CD8-positive, alpha-beta memory T cell (primary cell): ENCODE measurements at places on chromosomes 6 and 20. TPM values are rescaled to one million over a fixed set of nuclear protein-coding genes. Genes with fewer than 3 reads are reported as not detected.
A peak's percentile ranks its signal among the peaks of the same experiment; 100 is the strongest.

DNA sequence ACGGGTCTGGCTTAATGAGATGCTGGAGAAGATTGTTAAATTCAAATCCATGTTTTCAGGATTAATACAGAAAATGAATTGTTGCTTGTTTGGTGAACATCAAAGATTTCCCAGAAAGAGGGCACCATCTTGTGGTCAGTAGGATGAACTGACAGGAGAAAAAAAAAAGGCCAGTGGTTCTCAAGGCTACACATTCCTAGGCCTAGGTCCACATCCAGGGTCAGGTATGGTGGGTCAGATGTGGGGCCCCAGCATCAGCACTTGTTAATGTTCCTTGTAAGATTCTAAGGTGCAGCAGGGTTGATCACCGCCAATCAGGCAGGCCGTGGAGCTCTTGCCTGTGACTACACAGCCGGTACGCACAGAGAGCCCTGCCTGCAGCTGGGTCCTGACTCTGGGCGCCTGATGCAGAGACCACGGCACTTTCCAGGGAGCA is 34.0 kb upstream of the FOXO3 start:
- no peaks in the 10 kb centered on the region for H3K27me3 ChIP-seq
- DNase-seq = no peak
- no peaks in the 10 kb centered on the region for H3K4me1 ChIP-seq
- H3K27ac ChIP-seq = no peak overlapping the region

- H3K27me3 ChIP-seq = no peaks in the 10 kb centered on the region
- no peaks in the 10 kb centered on the region for H3K4me1 ChIP-seq
- no peak overlapping the region for H3K4me3 ChIP-seq
Measured at GRCh38 chr20:34506480-34506879, 9.7 kb upstream of the DYNLRB1 start.

DNA sequence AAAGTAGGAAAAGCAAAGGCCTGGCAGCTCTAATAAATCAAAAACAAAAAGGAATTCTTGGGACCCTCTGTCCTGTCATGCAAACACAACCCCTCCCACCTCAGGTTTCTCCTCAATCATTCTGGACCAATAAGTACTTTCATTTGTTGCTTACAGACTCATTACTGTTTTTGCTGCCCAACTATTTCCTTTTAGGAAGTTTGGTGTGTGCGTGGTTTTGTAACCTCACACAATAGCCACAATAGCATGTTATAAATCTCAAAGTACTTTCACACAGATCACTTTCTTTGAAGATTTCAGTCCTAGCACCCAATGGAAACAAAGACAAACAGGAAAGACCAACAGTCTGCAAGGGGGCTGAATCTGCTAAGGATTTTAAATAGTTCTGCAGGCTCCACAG is 4.5 kb downstream of the MRPL14 start:
- H3K27me3 ChIP-seq = no peaks in the 10 kb centered on the region
- H3K27ac ChIP-seq = no peak overlapping the region
- H3K36me3 ChIP-seq = no peaks in the 10 kb centered on the region
- H3K4me3 ChIP-seq = peak overlapping the region; percentile 34
- peaks cover 73% of the 10 kb centered on the region for H3K4me1 ChIP-seq
- peak; percentile 31 for DNase-seq

DNA sequence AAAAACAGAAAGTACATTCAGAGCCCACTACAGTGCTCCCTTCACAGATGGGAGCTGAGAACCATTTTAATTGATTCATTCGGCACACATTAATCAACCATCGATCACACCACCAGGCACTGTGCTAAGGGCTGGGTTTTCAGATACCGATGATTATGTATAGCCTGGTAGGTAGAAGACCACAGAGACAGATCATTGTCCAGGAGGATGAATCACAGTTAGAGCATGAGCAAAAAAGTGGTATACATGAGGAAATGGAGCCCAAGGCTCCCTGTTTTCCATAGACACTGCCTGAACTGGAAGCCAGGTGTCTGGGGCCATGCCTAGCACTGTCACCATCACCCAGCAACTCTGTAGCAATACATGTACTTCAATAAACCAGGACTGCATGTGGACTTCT is 9.0 kb upstream of the PRDM1 start:
- no peaks in the 10 kb centered on the region for H3K4me1 ChIP-seq
- no peak overlapping the region for H3K4me3 ChIP-seq
- H3K27ac ChIP-seq = no peak overlapping the region
- H3K36me3 ChIP-seq = no peaks in the 10 kb centered on the region
- no peaks in the 10 kb centered on the region for H3K27me3 ChIP-seq

DNA sequence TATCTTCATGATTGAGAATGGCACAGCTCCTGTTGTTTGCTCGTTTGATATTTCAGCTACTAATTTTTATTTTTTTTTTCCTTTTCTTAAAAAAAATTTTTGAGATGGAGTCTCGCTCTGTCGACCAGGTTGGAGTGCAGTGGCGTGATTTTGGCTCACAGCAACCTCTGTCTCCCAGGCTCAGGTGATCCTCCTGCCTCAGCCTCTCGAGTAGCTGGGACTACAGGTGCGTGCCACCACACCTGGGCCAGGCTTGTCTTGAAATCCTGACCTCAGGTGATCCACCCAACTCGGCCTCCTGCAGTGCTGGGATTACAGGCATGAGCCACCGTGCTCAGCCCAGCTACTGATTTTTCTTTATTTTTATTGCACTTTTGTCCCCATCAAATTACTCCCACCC is 150.2 kb upstream of the SIM1 start:
- no peak overlapping the region for H3K27ac ChIP-seq
- no peaks in the 10 kb centered on the region for H3K4me1 ChIP-seq
- no peaks in the 10 kb centered on the region for H3K27me3 ChIP-seq
- no peak overlapping the region for H3K4me3 ChIP-seq
- no peak for DNase-seq

GRCh38 chr6:3138341-3138740 is 19.0 kb downstream of the TUBB2A start:
- no peak overlapping the region for H3K27ac ChIP-seq
- DNase-seq = no peak
- H3K4me3 ChIP-seq = no peak overlapping the region
- no peaks in the 10 kb centered on the region for H3K27me3 ChIP-seq

DNA sequence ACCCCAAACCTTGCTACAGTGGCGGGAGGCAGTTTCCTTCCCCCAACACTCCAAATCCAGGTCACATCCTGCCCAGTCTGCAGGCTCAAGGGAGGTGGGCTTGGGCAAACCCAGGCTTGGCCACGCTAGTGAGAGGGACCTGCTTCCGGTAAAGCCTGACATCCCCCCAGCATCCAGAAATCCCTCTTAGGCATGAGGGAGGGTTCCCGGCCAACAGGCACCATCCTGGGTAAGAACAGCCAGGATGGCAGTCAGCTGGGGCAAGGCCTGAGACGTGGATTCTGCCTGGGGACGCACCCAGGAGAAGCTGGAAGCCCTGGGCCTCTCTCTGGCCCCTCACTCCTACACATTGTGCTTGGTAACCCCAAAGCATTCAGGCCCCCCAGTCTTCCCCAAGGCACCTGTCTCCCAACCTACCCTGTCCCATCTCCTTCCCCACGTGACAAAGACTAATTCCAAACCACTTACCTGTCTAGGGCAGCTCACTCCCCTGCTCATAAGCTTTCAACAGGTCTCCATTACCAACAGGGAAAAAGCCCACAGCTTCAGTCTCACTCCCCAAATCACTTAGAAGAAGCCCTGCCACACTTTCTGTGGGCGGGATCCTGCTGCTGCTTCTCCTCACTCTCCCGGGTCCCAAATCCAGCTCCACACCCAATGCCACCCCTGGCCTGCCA is 2.1 kb downstream of the C20orf144 start:
- no peak for DNase-seq
- peaks cover 33% of the 10 kb centered on the region for H3K4me1 ChIP-seq
- H3K27me3 ChIP-seq = no peaks in the 10 kb centered on the region
- no peaks in the 10 kb centered on the region for H3K36me3 ChIP-seq
- peak overlapping the region; percentile 89 for H3K27ac ChIP-seq

DNA sequence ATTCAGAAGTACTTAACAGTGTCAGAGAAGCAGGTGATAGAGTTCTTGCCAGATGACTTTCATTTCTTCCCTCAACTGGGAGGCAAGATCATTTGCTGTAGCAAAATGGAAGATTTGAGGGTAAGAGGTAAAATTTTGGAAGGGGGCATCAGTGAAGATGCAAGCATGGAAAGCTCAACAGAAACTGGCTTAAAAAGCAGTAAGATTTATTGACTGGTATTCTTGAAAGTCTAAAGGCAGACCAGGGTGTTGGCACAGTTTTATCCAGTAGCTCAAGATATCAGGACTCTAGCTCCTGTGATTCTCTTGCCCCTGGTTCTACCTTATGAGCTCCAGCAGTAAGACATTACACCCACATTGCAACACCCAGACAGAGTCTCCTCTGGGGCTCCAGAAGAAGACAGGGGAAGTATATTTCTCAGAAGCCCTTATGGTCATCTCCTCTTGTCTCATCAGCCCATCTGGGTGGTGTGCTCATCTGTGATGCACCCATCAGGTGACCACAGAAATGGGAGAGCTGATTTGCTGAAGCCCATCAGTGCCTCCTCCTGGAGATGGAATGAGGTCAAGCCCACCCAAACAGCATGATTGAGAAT is 16.0 kb upstream of the MOCS1 start:
- no peak overlapping the region for H3K27ac ChIP-seq
- no peaks in the 10 kb centered on the region for H3K27me3 ChIP-seq
- no peak overlapping the region for H3K4me3 ChIP-seq
- H3K36me3 ChIP-seq = no peaks in the 10 kb centered on the region

GRCh38 chr6:144480473-144480872 is 195.3 kb downstream of the UTRN start:
- peaks cover 16% of the 10 kb centered on the region for H3K36me3 ChIP-seq
- no peaks in the 10 kb centered on the region for H3K27me3 ChIP-seq
- no peak for DNase-seq
- H3K27ac ChIP-seq = no peak overlapping the region

The CCN6 gene
- not detected for total RNA-seq

The RIN2 gene
- total RNA-seq = 0.37 TPM

The ZFAND3 gene
- total RNA-seq = 29.1 TPM

The LY6G6C gene
- not detected for total RNA-seq
